SK-N-SH (cell line): ENCODE measurements at places on chromosomes 3 and 15.

DNA sequence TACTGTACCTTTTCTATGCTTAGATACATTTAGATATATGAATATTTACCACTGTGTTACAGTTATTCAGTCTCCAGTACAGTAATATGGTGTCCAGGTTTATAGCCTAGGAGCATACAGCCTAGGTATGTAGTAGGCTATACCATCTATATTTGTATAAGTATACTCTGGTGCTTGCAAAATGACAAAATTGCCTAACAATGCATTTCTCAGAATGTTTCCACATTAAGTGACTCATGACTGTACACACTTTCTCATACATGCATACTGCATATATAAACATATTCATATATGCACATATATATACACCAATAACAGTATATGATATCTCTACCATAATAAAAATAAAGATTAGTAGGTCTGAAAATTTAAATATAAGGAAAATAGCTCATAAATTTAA, 169.3 kb downstream of the DPH6 start:
- H3K4me3 ChIP-seq = no peak overlapping the region
- H3K4me1 ChIP-seq = no peaks in the 10 kb centered on the region
- DNase-seq = no peak
- H3K27ac ChIP-seq = no peak overlapping the region

DNA sequence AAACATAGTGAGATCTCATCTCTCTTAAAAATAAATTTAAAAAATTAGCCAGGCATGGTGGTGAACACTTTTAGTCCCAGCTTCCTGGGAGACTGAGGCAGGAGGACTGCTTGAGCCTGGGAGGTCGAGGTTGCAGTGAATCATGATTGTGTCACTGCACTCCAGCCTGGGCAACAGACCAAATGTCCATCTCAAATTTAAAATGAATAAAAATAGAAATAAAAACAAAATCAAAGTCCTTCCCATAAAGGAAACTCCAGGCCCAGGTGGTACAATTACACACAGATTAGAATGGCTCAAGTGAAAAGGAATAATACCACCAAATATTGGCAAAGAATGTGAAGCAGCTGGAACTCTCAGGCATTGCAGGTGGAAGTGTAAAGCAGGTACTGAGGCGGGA, 19.3 kb upstream of the ATP10A start:
- no peaks in the 10 kb centered on the region for H3K4me1 ChIP-seq
- no peak overlapping the region for H3K4me3 ChIP-seq
- DNase-seq = no peak
- no peak overlapping the region for H3K27ac ChIP-seq
- no peaks in the 10 kb centered on the region for H3K27me3 ChIP-seq

- no peak overlapping the region for H3K4me3 ChIP-seq
- H3K27me3 ChIP-seq = no peaks in the 10 kb centered on the region
- no peak for DNase-seq
- H3K36me3 ChIP-seq = no peaks in the 10 kb centered on the region
Observed at GRCh38 chr3:100653604-100654294, 44.3 kb downstream of the ADGRG7 start.

GRCh38 chr3:31973837-31974236, 7.2 kb downstream of the OSBPL10 start:
- no peaks in the 10 kb centered on the region for H3K36me3 ChIP-seq
- H3K27ac ChIP-seq = no peak overlapping the region
- H3K4me3 ChIP-seq = no peak overlapping the region
- no peak for DNase-seq
- 0 out of 2 replicates have a peak, but pooled peaks cover under 1% of the 10 kb centered on the region for H3K27me3 ChIP-seq
- H3K4me1 ChIP-seq = no peaks in the 10 kb centered on the region

DNA sequence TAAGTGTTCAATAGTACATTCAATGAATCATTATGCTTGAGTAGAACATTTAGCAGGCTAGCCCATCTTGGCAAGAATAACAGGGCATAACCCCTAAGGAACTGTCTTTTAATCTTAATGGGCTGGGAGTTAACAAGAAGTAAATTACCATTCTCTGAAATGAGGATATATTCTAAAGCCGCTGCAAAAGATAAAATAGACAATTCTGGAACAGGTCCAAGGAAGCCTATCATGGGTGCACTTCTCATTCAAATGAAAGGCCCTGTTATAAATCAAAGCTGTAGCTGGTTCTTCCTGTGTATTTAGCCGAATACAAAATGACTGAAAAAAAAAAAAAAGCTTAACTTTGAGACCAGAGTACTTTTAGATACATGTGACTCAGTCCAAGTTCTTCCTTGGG, 15.6 kb downstream of the MTHFS start:
- no peaks in the 10 kb centered on the region for H3K4me1 ChIP-seq
- H3K4me3 ChIP-seq = no peak overlapping the region
- no peak for DNase-seq
- H3K27ac ChIP-seq = no peak overlapping the region

GRCh38 chr15:41554343-41554742, 4.7 kb upstream of the TYRO3 start:
- H3K36me3 ChIP-seq = no peaks in the 10 kb centered on the region
- H3K27me3 ChIP-seq = no peaks in the 10 kb centered on the region
- peaks cover 9% of the 10 kb centered on the region for H3K4me1 ChIP-seq
- no peak overlapping the region for H3K4me3 ChIP-seq
- DNase-seq = no peak

DNA sequence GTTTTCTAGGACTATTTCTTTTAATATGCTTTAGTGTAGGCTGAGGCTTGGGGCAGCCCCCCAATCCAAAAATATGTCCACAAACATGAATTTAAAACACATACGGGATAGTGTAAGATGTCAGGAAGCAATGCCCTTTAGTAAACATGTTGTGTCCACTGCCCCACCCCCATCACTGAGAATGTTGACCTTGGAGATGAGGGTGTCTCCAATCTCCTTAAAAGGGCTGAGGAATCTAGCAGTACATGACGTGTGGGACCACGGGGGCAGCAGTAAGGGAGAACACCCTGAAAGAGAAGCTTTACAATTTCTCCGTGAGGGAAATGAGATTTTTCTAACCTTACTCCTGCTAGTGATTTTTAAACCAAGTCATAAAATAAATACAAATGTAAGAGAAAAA, 84.7 kb downstream of the SQOR start:
- DNase-seq = no peak
- H3K4me1 ChIP-seq = peaks cover 3% of the 10 kb centered on the region; the same call in 1 of the 2 replicates
- H3K27ac ChIP-seq = no peak overlapping the region

DNA sequence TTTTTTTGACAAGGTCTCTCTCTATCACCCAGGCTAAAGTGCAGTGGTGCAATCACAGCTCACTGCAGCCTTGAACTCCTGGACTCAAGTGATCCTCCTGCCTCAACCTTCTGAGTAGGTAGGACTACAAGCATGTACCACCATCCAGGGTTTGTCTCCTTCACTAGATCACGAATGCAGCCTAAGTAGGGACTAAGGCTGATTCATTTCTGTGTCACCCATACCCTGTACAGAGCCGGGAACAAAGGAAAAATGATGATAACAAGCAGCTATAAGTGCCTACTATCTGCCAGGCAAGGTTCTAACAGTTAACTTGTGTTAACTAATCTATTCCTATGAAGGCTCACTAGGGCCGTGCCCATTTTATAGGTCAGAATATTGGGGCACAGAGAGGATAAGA, 7.0 kb downstream of the TMEM40 start:
- no peak for DNase-seq
- H3K4me1 ChIP-seq = no peaks in the 10 kb centered on the region; the same call in 1 of the 2 replicates
- no peak overlapping the region for H3K4me3 ChIP-seq
- H3K36me3 ChIP-seq = no peaks in the 10 kb centered on the region

DNA sequence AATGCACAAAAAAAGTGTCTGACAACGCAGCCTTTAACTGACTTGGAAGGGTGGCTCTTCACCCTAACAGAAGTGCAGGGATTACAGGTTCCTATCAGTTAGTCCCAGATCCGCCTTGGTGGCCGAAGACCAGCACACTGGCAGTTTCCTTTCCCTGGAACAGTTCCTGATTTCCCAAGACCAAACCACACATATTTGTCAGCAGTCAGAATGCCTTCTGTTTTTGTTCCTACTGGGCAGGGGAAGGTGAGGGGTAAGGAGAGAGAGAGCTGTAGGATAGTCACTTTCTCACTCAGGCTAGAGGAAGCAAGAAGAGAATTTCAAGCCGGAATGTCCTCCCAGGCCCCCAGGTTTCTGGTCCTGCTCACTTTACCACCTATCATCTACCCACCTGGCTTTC, 9.2 kb downstream of the CXCR6 start:
- H3K27me3 ChIP-seq = no peaks in the 10 kb centered on the region
- no peak overlapping the region for H3K27ac ChIP-seq
- H3K4me3 ChIP-seq = no peak overlapping the region
- no peak for DNase-seq

- H3K4me3 ChIP-seq = no peak overlapping the region
- no peak overlapping the region; the same call in 1 of the 2 replicates for H3K27ac ChIP-seq
- H3K4me1 ChIP-seq = no peaks in the 10 kb centered on the region
- H3K27me3 ChIP-seq = no peaks in the 10 kb centered on the region
Observed at GRCh38 chr3:195172039-195172684, 98.8 kb downstream of the XXYLT1 start.

- DNase-seq = no peak
- H3K4me3 ChIP-seq = no peak overlapping the region
- H3K4me1 ChIP-seq = no peaks in the 10 kb centered on the region
- no peak overlapping the region for H3K27ac ChIP-seq
- H3K27me3 ChIP-seq = peaks cover 42% of the 10 kb centered on the region
- H3K36me3 ChIP-seq = no peaks in the 10 kb centered on the region
Observed at GRCh38 chr15:66126031-66126441, 127.5 kb downstream of the MEGF11 start.

DNA sequence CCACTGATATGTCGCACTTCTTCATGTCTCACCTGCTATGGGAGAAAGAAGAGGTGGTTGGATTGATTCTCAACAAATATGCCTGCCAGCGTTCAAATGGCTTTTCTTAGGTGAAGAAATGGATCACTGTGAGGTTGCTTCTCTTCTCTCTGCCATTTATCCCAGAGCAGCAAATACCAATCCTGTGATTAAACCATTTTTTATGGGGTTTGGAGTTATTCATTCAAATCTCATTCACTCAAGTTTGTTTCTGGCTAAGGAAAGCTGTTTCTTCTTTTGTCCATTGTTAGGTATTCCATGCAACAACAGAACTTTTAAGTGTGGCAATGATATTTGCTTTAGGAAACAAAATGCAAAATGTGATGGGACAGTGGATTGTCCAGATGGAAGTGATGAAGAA, 12.2 kb upstream of the C3orf52 start:
- no peak overlapping the region; the same call in 1 of the 2 replicates for H3K27ac ChIP-seq
- no peak overlapping the region for H3K4me3 ChIP-seq
- no peak for DNase-seq
- no peaks in the 10 kb centered on the region for H3K36me3 ChIP-seq

- H3K4me1 ChIP-seq = no peaks in the 10 kb centered on the region; the same call in 1 of the 2 replicates
- DNase-seq = no peak
- H3K36me3 ChIP-seq = peaks cover 10% of the 10 kb centered on the region
Observed at GRCh38 chr3:160564258-160564911, 986 bp downstream of the KPNA4 start.

GRCh38 chr3:194579091-194579606, 54.1 kb downstream of the TMEM44 start:
- H3K4me3 ChIP-seq = no peak overlapping the region
- no peaks in the 10 kb centered on the region for H3K27me3 ChIP-seq
- peaks cover 2% of the 10 kb centered on the region; the same call in 1 of the 2 replicates for H3K4me1 ChIP-seq
- peak; percentile 71 for DNase-seq
- H3K27ac ChIP-seq = peak overlapping the region; percentile 93
- no peaks in the 10 kb centered on the region for H3K36me3 ChIP-seq

- H3K27me3 ChIP-seq = no peaks in the 10 kb centered on the region
- H3K36me3 ChIP-seq = no peaks in the 10 kb centered on the region
- H3K4me1 ChIP-seq = no peaks in the 10 kb centered on the region; the same call in 1 of the 2 replicates
- H3K4me3 ChIP-seq = peak overlapping the region; percentile 1; the same call in 1 of the 2 replicates
Observed at GRCh38 chr3:152175528-152175889, 93.2 kb upstream of the MBNL1 start.

GRCh38 chr3:126126811-126127431, 43.0 kb upstream of the SLC41A3 start:
- no peaks in the 10 kb centered on the region for H3K4me1 ChIP-seq
- H3K27ac ChIP-seq = no peak overlapping the region
- no peak overlapping the region for H3K4me3 ChIP-seq

- H3K4me3 ChIP-seq = no peak overlapping the region
- no peak overlapping the region for H3K27ac ChIP-seq
- peaks cover 12% of the 10 kb centered on the region; the same call in 1 of the 2 replicates for H3K27me3 ChIP-seq
- H3K4me1 ChIP-seq = no peaks in the 10 kb centered on the region
- DNase-seq = no peak
- H3K36me3 ChIP-seq = no peaks in the 10 kb centered on the region
Observed at GRCh38 chr3:189839576-189839975, 208.4 kb downstream of the TP63 start.

DNA sequence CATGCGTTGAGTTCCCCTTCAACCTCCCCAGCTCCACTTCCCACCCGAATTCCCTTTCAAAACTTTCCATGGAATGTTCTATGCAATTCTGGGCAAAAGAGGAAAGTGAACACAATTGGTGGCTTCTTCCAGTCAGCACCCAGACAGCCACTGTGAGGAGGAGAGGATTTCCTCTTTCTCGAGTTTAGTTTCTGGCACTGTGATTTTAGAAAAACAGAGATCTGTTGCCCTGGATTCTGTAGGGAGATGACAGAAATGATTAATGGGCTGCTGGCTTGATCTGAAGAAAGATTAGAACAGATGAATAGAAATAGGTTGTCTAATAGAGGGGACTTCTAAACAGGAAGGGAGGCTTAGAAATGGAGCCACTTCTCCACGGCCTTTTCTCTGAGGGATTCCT, 172.0 kb downstream of the MCTP2 start:
- no peaks in the 10 kb centered on the region for H3K27me3 ChIP-seq
- H3K27ac ChIP-seq = no peak overlapping the region
- DNase-seq = no peak
- no peaks in the 10 kb centered on the region for H3K4me1 ChIP-seq
- H3K4me3 ChIP-seq = no peak overlapping the region

GRCh38 chr3:86563400-86563970, 427.5 kb downstream of the VGLL3 start:
- no peak overlapping the region for H3K4me3 ChIP-seq

DNA sequence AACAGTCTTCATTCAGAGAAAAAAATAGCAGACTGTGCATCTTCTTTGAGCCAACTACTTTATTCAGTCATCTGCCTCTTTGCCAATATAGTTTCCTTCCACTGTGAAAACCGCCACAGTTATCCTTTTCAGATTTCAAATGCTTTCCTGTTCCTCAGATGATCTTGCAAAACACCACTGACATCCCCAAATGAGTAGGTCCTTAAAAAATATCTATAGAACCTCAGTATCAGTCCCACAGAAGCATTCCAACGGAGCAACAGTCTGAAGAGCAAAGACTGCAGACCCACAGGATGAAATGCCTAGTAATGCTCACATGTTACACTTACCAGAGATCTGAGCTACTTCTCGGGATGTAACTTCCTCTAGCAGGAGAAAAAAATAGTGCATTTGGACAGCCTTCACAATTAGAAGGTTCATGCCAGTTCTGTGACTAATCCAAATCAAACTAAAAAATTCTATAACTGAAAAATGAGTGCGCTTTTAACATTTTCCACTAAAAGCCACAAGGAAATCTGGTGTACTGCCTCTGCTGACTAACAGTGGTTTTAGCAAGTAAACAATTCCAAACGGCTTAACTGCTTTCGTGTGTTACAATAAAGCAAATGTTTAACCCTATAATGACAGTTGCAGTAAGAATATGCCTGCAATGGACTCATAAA, at the start of gene ANKRD28:
Gene ANKRD28 (minus strand): TSS at position 338 of the 662 bp plus-strand sequence. CDS start 1,458 bp downstream, outside the sequence.
- peak; percentile 13 for DNase-seq
- peak within 1 kb of the TSS; percentile 65 for H3K4me3 ChIP-seq
- peaks cover 24% of the 10 kb centered on the region; the same call in 1 of the 2 replicates for H3K4me1 ChIP-seq
- peaks cover 10% of the 10 kb centered on the region for H3K36me3 ChIP-seq
- H3K27me3 ChIP-seq = no peaks in the 10 kb centered on the region

GRCh38 chr3:28847736-28848135, 433.1 kb upstream of the RBMS3 start:
- no peak overlapping the region for H3K27ac ChIP-seq
- H3K4me3 ChIP-seq = no peak overlapping the region
- peaks cover 14% of the 10 kb centered on the region for H3K4me1 ChIP-seq
- H3K36me3 ChIP-seq = no peaks in the 10 kb centered on the region
- no peak for DNase-seq
